ENCODE measurements at places on chromosomes 4 and X.

GRCh38 chr4:86942185-86942666 is 7.4 kb downstream of the AFF1 start:
- peak; percentile 58 for DNase-seq

- DNase-seq = no peak
Measured at GRCh38 chr4:104395168-104395614, 99.5 kb downstream of the CXXC4 start.

DNA sequence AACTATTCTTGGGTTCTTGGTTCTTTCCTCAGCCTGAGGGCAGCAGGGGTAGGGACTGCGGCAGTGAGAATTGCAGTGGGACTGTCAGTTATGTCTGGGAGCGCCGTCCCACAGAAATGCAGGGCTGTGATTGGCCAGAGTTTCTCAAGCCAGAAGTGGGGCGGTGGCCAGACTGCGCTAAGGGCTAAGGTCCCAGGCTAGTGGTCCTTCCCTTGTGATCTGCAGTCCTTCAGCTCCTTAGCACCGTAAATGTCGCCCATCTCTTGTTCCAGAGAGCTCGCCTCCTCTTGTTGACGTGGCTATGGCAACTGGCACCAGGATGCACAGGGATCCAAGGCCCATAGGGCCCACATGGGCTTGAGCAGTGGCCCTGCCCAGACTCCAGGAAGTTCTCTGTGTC is 223.5 kb downstream of the GRIA2 start:
- no peak for DNase-seq

GRCh38 chr4:148344941-148345340 is 97.3 kb downstream of the NR3C2 start:
- DNase-seq = no peak

GRCh38 chrX:13022926-13023325 is 21.5 kb downstream of the FAM9C start:
- DNase-seq = no peak

DNA sequence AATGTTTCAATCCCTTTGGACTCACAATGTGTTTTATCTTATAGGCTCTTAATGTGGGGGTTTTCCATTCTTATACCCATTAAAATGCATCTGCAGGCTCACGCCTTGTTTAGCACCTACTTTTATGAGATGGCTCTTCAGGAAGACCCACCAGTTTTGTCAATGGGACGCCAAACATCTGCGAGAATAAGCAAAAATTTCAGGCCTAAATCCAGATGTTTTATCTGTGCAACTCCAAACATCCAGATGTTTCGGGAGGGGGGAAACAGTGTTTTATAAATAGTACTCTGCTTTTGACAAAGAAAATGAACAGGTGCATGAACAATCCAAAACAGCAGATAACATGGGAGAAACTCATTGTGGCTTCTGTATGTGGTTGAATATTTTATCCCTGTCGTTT is 342.8 kb downstream of the DHX15 start:
- no peak for DNase-seq

DNA sequence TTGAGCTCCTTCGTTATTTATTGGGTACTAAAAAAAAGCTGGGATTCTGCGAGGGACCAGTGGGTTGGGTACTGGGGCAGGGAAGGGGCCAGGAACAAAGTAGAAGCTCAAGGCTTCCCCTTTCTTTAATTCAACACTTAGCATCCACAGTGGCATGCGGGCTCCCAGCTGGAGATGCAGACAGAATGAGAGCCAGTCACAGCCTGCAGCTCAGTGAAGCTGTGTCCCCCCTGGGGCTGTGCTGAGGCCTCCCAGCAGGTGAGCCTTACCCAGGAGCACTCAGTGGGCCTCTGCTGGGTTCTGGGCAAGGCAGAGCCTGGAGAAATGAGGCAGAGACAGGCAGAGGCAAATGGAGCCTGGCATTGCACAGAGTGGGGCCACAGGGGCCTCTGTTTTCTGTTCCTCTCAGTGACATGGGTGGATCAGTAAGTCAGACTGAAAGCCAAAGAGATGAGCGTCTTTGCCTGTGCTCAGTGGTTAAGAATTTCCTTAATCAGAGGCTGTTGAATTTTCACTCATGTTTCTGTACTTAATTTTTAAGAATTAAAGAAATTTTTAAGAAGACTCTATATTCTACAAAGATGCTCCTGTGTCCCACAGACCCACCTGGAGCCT is 181.4 kb upstream of the RBPJ start:
- DNase-seq = no peak

- peak; percentile 48 for DNase-seq
Measured at GRCh38 chr4:104693601-104694201, 199.0 kb upstream of the CXXC4 start.

- DNase-seq = no peak
Measured at GRCh38 chr4:22192084-22192511, 243.5 kb upstream of the KCNIP4 start.

- DNase-seq = no peak
Measured at GRCh38 chr4:165635381-165635780, 237.7 kb upstream of the TLL1 start.

DNA sequence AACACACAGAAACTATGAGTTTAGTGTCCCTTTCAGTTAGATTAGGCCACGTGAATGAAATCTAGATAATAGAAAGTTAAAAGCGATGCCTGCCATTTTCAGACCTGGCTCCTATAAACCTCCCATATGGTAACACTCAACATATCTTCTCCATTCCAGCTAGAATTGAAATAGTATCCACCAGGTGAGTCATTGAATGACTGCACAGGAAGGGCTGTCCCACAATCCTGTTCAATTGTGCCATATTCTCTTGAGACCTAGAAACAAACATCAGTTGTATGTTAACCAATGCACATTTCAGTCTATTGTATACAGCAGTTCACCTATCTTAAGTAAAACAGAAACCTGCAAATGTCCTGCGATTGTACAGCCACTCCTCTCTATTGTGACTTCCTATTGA is 659.3 kb upstream of the SLIT2 start:
- DNase-seq = no peak

DNA sequence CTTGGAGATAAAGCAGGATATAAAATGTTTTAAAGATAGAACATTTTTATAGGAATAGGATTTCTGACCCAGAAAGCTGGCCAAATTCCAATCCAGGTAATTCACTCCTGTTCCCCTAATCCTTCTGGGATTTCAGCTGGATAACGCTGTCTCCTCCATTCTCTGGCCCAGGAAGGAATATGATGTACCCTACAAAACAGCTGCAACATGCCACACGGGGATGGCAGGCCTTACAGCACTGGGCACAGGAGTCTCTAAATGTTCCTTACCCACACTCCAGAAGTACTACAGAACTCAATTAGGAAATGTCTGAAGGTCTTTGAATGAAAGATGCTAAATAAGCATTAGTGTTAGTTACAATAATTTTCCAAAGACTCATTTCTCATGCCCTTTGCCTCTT is 15.8 kb downstream of the CAMK2D start:
- DNase-seq = no peak

GRCh38 chrX:650324-650723 is 19.7 kb downstream of the SHOX start:
- no peak for DNase-seq

GRCh38 chr4:154658680-154659405 is 46.4 kb upstream of the FGG start:
- DNase-seq = no peak

GRCh38 chrX:47590984-47591383 is 8.7 kb downstream of the TIMP1 start:
- DNase-seq = no peak

DNA sequence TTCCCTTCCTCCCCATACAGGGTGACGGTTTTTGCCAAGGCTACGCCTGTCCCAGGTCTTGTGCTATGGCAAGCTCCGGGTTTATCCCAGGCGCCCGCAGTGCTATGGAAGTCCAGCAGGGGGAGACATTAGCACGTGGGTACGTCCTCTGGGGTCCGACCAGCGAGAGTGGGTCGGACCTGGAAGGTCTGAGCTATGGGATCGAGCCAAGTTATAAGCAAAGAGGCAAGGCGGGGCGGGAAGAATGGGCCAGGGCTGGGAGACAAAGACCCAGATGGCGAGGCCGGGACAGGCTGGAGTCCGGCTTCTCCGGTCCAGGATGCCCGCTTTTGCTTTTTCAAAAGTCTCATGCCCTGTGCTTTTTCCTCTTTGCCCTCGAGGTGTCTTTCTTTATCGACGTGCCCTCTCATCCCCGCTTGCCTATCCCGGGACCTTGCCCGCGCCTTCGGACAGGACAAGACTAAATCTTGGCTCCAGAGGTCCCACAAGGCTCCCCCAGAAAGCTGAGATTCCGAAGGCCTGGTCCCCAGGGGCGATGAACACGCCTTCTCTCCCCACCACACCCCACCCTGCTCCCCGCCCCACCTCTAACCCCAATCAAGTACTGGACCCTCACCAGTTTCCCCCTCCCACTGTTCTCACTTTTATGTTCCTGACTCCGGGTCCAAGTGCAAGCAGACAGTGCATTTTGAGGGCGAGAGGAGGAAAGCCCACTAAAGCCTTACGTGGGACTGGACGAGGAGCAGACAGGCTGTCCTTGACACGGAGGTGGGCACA is 785 bp upstream of the EFNB1 start:
- peak; percentile 75 for DNase-seq

DNA sequence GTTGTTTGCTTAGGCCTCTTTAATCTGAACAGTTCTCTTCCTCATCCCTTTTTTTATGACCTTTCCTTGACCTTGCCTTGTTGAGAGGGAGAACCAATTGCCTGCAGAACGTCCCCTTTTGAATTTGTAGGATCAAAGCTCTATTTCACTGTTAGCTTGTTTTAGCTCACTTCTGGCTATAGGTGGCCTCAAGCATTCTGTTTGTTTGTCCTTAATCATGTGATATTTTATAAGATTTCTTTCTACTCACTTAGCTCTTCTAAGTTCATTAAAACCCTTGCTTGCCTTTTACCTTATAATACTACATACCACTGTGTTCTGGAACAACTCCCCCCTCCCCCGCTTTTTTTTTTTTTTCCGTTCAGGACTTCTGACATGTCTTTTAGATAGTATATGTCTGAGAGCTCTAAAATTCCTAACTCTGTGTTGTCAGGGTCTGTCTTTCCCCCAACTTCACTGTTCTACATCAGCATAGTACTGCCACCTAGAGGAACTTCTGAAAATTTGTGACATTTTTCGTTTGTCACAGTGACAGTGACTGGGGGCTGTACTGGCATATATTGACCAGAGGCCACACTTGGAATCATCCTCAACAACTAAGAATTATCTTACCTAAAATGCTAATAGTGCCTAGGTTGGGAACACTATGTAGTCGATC is 128.5 kb downstream of the LARP7 start:
- peak; percentile 75 for DNase-seq

GRCh38 chrX:63560601-63561218 is 209.6 kb upstream of the SPIN4 start:
- DNase-seq = peak; percentile 83

DNA sequence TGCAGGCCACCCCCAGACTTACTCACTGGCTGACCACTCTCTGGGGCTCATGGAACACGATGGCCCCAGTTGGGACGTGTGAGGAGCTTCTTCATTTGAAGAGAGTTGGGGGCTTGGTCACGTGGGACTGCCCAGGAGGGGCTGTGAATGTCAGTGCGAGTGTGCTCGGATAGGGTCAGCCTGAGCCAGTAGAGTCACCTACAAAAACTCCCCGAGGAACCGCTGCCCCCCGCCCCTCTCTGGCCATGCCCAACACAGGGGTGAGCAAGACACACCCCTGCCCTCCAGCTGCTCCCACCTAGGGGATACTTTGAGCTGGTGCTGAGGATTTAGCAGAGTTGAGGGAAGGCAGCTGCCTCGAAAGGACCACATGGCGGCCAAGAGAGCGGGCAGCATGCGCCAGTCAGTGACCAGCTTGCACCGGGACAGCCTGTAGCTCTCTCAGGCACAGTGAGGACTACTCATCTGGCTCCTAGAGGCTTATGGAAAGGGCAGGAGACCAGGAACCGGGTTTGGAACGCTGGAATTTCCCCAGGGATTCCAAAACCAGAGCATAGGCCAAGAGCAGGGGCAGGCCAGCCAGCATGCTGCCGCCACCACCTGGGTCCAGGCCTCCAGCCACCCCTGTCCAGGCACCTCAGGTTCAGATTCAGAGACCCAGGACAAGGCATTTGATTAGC is 8.4 kb downstream of the PNMA6E start:
- DNase-seq = no peak

DNA sequence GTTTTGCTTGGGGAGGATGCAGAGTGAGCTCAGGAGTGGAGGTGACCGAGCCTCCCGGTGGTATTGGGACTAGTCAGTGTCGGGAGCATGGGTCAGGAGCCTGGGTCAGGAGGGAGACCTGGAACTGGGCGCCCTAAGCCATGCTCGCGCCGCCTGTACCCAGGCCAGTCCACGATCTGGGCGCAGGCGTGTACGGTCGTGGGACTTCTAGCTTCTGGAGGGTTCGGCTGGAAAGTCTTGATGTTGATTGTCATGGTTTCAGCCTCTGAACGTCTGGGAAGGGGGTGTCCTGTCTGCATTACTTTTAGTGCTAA is 244 bp downstream of the EIF2S3 start:
- peak; percentile 5 for DNase-seq

DNA sequence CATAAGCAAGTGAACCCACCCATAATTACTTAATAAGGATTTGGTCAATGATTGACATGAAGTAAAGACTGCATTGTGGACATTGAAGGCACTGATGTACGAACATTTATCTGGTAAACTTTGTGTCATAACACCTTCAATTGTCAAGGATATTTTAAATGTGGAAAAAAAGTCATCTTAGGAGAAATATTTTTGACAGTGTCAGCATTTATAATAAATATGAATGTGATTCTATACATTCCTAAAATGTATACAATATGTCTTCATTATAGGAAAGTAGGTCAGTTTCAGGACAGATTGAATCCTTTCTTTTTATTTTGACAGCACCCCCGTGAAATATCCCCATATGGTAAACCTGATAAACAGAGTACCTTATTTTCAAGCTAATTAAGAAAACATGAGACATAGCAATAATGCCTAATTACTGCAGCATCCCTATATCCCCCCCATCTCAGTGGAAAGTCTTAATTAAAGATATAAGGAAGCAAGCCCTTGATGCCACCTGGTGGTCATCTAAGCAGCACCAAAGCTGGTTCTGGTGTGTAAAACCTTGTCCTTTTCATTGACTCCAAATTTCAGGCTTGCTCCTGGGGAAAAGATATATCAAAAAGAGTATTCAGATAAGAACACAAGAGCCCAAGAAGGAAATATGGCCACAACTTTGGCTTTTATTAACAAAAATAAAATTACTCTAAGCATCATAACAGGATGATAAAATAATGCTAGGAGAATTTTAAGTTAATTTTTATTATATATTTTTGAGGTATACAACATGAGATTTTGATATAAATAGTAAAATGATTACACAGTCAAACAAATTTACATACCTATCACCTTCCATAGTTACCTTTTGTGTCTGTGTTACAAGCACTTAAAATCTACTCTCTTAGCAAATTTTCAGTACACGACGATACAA is 379.7 kb downstream of the TLL1 start:
- DNase-seq = peak; percentile 53

GRCh38 chr4:97762115-97762512 is 381.2 kb downstream of the STPG2 start:
- no peak for DNase-seq

Measured in hematopoietic multipotent progenitor cell treated with erythropoietin and hydrocortisone succinate and interleukin-3 and kit ligand, for 6 days (in vitro differentiated cells).